Stimulated activated naive CD4-positive, alpha-beta T cell (primary cell): ENCODE measurements at places on chromosomes 1 and 21.

DNA sequence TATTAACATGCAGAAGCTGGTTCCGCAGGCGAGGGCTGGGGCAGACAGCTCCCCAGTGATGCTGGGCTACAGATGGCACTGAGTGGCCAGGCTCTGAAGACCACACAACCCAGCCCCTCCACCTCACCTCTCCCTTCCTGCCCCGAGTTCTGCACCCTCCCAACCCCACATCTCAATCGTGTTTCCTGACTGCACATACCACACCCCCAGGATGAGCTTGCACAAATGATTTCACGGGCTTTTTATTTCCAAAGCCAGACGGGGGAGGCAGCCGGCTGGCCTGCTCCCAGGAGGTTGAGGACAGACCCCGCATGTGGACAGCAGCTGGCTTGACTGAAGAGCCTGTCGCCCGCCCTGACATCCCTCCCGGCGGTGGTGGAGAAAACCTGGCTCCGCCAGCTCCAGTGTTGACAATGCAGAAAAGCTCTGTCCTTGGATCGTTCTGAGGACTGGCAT, 21.4 kb upstream of the ALDH4A1 start:
- DNase-seq, result no peak

DNA sequence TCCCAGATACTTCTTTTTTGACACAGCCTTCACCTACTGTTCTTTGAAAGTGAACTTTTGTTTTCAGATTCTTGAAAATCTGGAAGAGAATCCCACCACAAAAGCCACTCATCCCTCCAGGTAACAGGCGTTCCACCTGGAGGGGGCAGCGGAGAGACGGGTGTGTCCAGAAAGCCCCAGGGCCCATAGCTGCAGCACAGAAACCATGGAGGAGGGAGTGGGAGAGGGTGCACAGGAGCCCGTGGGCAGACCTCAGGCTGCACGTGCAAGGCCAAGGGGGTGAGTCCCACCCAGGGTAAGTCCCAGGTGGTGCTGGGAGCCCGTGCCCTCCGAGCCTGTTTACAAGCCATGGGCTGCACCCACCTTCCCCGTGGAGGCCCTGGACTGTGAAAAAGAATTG, 86.5 kb downstream of the PSMG1 start:
- no peak for DNase-seq

- no peak for DNase-seq
Measured at GRCh38 chr21:22311741-22312462, 1313.7 kb downstream of the NCAM2 start.

- DNase-seq, result no peak
Measured at GRCh38 chr1:106055855-106056254, 1000.6 kb upstream of the PRMT6 start.

DNA sequence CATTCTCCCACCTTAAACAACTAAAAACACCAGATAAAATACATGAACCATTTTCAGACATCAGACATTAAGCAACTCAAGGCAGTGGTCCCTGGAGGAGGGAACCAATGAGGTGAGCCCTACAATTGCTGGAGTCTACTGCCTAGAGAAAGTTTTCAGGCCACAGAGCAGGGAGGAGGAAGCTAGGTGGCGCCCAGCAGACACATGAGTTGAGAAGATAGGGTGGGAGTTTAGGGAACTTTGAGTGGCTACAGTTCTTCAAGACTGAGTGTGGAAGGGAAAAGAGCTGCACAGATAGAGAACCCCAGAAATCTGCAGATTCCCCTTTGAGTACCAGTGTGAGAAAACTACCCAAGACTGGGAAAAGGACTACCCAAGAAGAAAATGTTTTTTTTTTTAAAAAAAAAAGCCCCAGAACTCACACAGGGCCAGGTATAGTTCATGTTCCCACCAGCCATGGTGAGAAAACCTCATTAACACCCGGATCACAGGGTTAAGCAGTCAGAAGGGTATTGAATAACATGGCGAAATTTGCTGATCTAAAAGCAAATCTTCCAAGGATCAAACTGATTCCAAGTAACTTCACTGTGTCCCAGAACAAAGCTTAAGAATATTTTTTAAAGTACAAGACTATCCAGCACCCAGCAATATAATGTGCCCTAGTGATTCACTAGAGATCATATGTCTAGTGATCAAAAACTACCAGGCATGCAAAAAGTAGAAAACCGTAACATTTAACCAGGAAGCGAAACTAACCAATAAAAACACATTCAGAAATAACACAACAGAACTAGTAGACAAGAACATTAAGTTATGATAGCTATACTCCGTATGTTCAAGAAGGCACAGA, 12.0 kb downstream of the ALDH9A1 start:
- DNase-seq, result no peak

DNA sequence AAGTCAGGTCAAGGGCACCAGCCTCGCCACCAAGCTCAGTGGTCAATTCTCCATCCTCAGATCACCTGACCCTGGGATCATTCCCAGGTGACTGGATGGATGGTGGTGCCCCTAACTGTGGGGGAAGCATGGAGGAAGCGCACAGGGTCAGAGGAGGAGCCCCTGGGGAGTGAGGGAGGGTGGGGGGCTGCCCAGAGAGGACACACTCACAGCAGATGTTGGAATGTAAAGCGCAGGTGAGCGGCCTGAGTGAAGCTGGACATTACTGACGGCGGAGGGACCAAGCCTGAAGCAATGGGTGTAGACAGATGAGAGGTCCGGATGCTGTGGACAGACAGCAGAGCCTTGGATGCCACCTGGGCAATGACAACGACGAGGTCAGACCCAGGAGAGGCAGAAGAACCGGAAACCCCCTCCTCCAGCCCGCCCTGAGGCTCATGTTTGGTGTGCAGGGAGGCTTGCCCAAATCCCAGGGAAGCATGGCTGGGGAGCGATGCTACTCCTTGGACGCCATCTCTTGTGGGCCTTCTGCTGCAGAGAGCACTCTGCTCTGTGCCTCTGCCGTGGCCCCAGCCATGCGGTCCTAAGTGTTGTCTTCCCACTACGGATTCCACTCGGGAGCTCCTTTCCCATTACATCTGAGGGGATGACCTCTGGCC, 5.7 kb upstream of the CPLANE2 start:
- DNase-seq, result no peak

DNA sequence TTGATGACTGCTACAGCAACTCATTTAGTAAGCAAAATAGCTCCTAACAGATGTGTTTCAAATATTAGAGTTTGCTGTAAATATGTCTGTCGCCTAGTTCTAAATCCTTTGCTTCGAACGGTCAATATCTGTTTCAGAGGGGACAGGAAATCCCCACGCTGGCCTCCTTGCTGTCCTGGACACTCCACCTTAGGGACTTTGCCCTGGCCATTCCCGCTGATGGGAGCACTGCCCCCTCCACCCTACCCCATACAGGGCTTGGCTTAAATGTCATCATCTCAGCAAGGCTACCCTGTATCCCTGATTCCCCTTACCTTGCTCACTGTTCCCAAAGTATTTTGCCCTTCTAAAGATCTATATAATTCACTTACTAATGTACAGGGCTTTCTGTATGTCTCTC, 86.1 kb upstream of the HIVEP3 start:
- DNase-seq, result no peak

- DNase-seq, result no peak
Measured at GRCh38 chr1:100394285-100394684, 42.0 kb downstream of the CDC14A start.

DNA sequence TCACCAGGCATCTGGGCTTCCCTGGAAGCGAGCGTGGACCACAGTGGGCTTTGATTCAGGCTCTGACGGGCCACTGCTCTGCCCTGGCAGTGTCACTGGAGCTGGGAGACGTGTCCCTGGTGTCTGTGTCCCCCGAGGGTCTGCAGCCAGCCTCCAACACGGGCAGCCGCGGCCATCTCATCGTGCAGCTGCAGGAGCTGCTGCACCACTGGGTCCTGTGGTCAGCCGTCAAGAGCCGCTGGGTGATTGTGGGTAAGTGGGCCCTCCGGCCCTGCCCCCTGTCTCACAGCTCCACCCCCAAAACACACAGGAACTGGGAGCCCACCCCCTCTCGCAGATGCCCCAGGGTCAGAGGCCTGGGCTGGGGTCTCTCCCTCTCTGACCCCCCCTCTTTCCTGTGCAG, 40.7 kb downstream of the DISP3 start:
- no peak for DNase-seq

GRCh38 chr1:51799372-51799771, 79.2 kb downstream of the NRDC start:
- DNase-seq, result no peak

DNA sequence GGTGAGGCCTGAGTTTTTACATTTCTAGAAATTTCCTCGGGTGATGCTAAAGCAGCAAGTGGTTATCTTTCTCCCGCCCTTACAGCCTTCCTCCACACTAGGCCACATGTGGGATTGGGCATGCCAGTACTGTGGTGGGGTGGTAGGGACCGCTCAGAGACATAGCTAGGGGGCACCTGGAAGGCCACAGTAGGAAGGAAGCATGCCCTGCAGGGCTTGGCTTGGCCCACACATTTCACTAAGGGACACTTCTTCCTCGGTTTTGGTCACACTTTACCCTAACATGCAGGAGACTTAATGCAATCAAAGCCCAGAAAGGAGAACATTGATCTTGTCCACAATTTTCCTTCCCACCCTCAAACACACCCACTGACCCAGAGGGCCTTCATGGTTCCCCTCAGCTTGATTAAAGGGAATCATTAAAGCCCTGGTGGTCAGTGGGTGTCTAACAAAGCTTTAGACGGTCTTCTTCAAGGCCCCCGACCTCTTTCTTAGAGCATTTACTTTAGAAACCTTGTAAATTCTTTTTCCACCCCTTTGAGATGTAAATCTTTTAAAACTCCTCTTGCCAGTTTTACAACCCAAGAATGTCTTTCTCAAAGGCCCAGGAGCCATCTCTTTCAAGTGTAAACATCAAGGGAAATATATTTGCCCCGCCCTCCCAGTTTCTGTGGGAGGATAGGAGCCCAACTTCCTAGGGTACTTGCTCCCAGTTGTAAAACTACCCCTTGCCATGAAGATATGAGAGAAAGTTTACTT, 246.4 kb upstream of the PTBP2 start:
- DNase-seq, result no peak

- no peak for DNase-seq
Measured at GRCh38 chr1:78072216-78072615, 26.4 kb downstream of the GIPC2 start.

GRCh38 chr1:91505086-91505485, 4.4 kb downstream of the CDC7 start:
- no peak for DNase-seq

DNA sequence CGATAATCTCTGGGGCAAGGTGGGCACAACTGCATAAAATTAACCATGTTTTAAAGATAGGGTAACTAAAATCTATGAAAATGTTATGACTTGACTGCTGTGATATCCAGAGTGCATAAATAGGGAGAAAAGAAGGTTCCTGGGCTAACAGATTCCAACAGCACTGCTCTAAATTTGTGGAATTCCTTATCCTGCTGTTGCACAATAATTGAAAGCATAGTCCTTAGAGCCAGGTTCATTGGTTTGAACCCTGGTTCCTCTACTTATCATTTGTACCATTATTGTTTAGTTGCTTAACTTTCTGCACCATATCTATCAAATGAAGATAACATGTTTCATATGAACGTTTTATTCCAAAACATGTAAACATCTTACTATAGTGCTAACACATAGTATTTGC, 219.0 kb downstream of the NUF2 start:
- DNase-seq, result no peak

DNA sequence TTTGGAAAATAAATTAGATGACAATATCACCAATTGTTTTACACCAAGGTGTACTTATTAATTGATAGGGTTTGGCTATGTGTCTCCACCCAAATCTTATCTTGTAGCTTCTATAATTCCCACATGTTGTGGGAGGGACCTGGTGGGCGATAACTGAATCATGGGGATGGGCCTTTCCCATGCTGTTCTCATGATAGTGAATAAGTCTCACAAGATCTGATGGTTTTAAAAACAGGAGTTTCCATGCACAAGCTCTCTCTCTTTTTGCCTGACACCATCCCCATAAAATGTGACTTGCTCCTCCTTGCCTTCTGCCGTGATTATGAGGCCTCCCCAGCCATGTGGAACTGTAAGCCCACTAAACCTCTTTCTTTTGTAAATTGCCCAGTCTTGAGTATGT, 131.0 kb upstream of the LMO4 start:
- DNase-seq, result no peak

- DNase-seq, result no peak
Measured at GRCh38 chr1:185646202-185646683, 87.9 kb upstream of the HMCN1 start.

GRCh38 chr1:243470502-243470901, 214.7 kb downstream of the SDCCAG8 start:
- no peak for DNase-seq

DNA sequence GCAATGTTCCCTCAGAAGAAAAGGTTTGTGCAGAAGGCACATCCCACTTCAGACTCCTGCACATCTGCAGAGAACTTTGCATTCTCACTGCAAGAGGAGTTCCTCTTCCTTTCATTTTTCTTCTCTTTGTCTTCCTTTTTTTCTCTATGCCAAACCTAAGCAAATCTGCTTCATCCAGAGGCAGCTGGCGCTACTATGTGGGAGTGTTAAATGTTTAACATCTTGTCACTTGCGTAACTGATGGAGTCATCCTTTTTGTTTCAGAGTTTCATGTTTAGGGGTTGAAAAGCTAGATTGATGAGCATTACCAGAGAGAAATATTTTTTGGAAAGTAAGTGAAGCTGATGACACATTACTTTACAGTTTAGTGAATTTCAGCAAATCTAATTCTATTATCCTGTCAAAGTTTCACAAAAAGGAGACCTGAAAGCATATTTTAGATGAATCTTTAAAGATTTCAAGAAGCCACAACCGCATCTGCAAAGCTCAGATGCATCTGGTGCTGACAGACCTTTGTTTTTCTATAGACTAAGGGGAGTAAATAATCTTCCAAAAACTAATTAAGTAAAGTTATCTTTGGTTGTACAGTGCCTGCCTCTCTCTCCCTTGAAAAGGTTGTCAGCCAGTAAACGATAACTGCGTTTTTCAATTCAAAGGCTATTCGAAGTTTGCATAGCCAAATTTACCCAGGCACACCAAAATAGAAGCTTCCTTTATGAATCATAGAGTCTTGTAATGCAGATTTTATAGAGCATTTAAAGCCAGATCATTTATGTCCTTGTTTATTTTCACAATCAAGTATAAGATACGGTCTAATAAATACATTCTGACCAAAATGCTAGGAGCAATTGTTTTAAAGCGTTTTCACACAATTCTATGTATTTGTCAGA, 1.2 kb upstream of the LRRC53 start:
- no peak for DNase-seq

DNA sequence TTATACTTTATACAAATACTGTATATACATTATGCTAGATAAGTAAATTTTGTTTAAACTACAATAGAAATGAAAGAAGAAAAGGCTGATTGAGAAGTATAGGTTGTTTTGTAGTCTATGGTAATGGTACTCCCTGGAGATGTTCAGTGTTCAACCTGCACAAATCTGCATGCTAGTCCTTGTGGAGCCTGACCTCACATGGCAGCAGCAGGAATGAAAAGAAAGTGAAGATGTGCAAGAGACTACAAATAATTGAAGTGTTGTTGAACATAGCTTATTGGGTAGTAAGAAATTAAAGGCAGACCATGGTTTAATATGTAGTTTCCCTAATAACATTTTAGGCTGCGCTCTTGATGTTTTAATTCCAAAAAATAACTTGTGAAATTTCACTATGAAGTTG, 201.2 kb downstream of the TGFB2 start:
- no peak for DNase-seq

GRCh38 chr1:178497903-178498478, 1.2 kb upstream of the CLEC20A start:
- no peak for DNase-seq
